Left renal cortex interstitium (tissue), 4 donors: ENCODE measurements at places on chromosomes 13 and 19. TPM values are rescaled to one million over a fixed set of nuclear protein-coding genes. Genes with fewer than 3 reads are reported as not detected.

DNA sequence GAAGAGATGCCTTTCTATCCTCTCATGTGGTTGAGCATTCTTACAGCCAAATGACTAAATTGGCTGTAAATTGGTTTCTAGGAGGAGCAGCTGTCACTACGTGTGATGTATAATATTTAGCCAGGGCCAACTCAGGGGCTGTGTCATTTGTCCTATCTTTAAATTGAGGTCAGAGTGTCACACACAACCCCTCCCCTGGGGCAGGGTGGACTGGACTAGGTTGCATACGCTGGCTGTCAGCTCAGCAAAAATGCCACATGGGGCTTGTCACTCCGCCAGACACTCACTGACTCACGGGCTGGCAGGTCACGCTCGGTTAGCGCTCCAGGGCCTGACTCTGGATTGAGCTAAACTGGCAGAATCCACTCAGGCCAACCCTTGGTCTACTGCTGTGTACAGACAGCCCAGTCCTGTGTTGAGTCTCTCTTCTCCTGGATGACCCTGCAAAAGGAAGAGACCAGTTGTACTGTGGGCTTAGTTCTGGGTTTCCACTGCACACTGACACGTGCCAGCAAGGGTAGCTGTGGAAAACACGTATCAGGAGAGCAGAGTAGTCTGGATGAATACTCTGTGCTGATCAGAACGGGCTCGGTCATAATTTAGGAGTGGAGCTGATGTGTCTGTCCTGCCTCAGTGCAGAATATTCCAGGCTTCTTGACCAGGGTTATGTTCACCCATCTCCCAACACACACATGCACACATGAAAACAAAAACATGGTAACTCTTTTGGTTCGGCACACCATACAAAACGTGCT is 29.1 kb downstream of the SHISA2 start:
- DNase-seq, result no peak

- no peak for DNase-seq
These were observed 9.8 kb downstream of the PNPLA6 start for GRCh38 chr19:7545300-7545699.

- DNase-seq, result no peak
These were observed 277.5 kb upstream of the SGCG start for GRCh38 chr13:22903301-22903700.

DNA sequence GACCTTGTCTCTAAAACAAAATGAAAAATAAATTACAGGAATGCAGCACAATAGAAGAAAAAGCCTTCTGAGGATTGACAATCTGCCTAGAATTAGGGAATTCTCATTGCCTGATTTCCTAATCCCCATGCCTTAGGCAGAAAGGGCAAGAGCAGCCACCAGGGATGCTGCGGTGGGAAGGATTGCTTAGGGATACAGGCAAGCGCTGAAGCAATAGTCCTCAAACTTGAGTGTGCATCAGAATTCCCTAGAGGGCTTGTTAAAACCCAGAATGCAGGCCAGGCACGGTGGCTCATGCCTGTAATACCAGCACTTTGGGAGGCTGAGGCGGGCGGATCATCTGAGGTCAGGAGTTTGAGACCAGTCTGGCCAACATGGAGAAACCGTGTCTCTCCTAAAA is 1.0 kb upstream of the OR7C2 start:
- DNase-seq, result no peak

GRCh38 chr19:12954612-12954962 is 2.4 kb downstream of the GADD45GIP1 start:
- no peak for DNase-seq

GRCh38 chr19:17576758-17577456 is 21.5 kb downstream of the COLGALT1 start:
- no peak for DNase-seq

DNA sequence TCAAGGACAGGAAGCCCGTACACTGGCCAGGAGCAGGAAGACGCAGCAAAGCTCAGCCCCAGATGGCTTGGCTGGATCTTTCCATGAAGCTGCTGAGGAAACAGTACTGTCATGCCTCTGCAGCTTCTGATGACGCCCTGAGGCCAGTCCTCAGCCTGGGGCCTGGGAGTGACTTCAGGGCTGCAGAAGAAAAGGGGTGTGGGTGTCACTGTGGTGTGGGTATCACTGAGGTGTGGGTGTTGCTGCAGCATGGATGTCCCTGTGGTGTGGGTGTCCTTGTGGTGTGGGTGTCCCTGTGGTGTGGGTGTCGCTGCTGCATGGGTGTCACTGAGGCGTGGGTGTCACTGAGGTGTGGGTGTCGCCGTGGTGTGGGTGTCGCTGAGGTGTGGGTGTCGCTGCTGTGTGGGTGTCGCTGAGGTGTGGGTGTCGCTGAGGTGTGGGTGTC is 12.0 kb upstream of the GAS6 start:
- DNase-seq, result no peak

GRCh38 chr13:26914148-26914547 is 153.6 kb upstream of the GPR12 start:
- no peak for DNase-seq

GRCh38 chr13:24134757-24135156 is 25.8 kb upstream of the SPATA13 start:
- no peak for DNase-seq

DNA sequence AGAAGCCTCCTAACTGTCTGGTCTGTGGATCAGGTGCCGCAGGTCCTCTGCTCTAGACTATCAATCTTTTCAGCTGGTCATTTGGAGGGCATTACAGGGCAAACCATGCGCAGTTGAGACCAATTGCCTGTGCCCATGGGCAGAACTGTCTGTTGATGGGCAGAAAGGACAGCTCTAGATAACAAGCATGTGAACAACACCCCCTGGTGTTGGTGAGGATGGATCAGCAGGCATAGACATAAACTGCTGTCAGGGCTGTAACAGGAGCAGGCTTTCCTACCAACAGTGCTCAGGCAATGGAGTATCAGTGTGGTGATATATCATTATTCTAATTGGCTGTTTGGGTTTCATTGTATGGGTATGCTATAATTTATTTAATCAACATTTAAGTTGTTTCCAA is 104.7 kb upstream of the KL start:
- no peak for DNase-seq

DNA sequence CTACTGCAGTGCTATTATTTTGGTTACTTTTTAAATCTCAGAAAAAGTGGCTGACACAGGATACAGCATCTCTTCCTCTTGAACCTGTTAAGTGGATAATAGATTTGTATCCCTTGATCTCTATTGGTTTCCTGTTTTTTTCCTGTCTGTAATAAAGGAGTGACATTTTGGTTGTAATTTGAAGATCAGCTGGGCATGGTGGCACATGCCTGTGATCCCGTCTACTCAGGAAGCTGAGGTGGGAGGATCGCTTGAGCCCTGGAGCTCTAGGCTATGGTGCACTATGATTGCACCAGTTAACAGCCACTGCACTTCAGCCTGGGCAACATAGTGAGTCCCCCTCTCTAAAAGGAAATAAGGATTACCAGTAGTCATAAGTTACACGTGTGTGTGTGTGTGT is 46.8 kb downstream of the METTL21C start:
- DNase-seq, result no peak

DNA sequence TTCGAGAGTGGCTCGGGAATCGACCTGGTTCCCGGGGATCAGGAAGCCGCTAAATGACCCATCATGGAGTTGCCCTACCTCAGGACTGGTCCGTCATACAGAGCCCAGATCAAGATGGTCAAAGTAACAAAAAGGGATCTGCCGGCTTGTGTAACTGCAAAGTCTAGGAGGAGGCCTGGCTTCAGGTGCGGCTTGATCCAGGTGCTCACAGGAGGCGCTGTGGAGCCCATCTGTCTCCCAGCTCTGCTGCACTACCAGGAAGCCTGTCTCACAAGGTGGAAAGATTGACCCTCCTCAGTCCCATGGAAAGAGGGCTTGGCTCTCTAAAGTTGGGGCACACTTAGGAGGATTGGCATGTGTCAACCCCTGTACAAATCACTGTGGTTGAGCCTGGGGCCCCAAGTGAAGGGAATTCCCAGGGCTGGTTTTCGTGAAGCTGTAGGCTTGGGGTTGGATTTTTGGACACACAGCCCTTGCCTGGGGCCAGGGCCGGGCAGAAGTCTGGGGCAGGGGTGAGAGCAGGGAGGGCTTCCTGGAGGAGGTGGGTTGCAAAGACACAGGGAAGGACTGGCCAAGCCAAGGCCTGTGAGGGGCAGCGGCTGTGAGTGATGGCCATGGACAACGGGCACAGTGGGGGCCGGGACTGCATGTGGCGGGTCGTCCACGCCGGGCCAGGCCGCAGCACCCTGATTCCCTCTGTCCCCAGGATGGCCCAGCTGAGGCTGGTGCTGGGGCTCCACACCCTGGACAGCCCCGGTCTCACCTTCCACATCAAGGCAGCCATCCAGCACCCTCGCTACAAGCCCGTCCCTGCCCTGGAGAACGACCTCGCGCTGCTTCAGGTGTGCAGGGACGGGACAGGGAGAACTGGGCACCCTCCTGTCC is 4.2 kb downstream of the GZMM start:
- no peak for DNase-seq

DNA sequence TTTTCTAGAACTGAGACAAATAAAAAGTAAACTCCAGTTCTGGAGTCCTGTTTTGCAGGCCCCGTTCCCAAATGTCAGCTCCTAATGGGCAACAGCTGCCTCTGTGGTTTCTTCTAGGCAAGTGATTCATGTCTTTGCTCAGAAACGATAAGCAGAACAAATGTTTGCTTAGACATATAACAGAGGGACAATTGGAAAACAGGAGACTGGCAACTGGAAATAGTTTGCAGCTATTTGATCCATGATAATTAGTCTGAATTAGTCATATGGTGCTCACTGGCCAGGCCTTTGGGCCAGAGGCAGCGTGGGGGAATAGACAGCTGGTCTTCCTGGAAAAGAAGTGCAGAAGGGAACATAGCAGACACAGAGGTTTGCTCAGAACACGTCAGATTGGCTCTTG is 29.2 kb upstream of the TSHZ3 start:
- no peak for DNase-seq

GRCh38 chr19:13016245-13016627 is 21.0 kb downstream of the NFIX start:
- no peak for DNase-seq

DNA sequence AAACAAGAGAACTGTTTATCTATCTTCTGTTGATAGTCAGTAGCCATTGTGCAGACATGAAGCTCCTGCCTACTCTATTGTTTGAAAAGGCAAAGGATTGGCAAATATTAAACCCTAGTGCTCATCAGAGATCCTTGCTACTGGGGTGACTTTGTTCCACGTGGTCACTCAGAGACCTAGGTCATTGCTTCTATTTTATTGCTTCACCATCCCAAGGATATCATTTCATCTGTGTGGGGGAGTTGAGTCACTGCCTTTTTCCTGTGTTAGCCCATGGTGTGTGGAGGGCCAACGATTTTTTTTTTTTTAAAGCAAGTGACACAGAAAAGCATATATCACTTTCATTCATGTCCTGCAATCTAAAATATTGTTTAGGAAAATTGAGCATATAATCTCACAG is 254.1 kb upstream of the RXFP2 start:
- DNase-seq, result no peak

- no peak for DNase-seq
These were observed 52.1 kb downstream of the DACH1 start for GRCh38 chr13:71814806-71815360.

DNA sequence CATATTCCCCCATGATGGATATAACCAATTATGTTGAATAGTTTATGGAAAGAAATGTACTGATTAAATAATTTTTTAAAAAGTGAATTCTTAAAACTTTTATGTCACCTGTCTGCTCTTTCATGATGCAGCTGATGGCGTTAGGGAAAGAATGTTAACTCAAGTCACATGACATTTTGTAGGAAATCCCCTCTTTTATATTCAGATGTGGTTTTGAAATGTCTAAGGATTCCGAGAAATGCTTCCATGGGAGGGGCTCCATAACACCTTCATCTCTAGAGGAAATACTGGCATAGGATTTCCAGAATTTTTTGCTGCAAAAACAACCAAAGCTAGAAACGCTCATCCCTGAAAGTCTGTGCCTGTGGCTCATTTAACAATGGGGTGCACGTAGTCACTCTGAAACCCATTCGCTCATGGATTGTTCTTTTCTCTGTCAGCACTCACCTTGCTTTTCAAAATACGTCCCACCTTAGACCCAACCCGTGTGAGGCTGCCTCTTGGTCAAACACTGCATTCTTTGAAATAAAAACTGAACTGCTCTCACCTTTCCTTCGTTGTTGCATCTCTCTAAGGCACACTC is 288.9 kb downstream of the SHISA2 start:
- DNase-seq, result no peak

- DNase-seq, result no peak
These were observed 13.3 kb downstream of the DACH1 start for GRCh38 chr13:71853725-71854124.

GRCh38 chr13:102610296-102610895 is 13.6 kb downstream of the TPP2 start:
- no peak for DNase-seq

DNA sequence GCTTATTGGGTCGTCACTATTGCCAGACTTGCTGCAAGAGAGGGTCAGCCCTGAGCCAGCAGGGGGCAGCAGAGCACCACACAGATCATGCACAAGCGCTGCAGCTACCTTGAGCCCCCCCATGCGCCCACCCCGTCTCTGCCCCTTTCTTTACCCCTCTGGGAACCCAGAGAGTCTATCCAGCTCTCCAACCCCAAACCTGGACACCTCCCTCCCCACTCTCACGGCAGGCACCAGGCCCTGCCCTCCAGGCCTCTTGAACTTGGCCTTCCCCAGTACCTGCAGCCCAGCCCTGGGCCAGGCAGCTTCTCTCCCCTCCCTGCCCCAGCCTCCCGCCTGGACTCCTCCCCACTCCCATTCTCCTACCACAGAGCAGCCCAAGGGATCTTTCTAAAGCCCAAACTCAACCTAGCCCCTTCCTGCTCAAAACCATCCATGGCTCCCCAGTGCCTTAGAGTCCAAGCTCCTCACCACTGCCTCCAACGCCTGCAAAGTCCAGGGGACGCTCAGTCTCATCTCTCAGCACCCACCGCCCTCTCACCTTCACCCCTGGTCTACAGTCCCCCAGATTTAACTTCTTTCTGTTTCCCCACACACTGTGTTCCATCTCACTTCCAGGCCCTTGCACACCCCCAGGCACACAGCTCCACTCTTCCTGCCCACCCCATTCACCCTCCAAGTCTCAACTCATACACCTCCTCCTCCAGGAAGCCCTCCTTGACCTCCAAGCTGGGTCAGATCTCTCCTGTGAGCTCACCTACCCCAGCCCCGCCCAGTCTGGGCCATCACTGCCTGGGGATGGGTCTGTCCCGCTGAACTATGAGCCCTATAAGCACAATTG is 9.4 kb upstream of the CEACAM16 start:
- DNase-seq, result no peak

The THSD8 gene
- polyA plus RNA-seq, result 10.2 TPM

The CEACAM5 gene
- 0.08 TPM for polyA plus RNA-seq

The OR7D2 gene
- 0.16 TPM for polyA plus RNA-seq

The DNMT1 gene
- polyA plus RNA-seq, result 90.4 TPM

The HIF3A gene
- polyA plus RNA-seq, result 69.7 TPM

The CACNA1A gene
- polyA plus RNA-seq, result 2.7 TPM

The RFPL4A gene
- polyA plus RNA-seq, result not detected

The FGF21 gene
- polyA plus RNA-seq, result not detected

The LRRC63 gene
- polyA plus RNA-seq, result not detected

The STARD13 gene
- polyA plus RNA-seq, result 25.0 TPM

The SIGLEC10 gene
- 2.1 TPM for polyA plus RNA-seq

The SH2D3A gene
- 9.4 TPM for polyA plus RNA-seq

The ZNF439 gene
- 25.3 TPM for polyA plus RNA-seq

The RNF225 gene
- not detected for polyA plus RNA-seq

The OR7A5 gene
- not detected for polyA plus RNA-seq
